Common myeloid progenitor, CD34-positive (primary cell): ENCODE measurements at places on chromosomes 5 and 9.

DNA sequence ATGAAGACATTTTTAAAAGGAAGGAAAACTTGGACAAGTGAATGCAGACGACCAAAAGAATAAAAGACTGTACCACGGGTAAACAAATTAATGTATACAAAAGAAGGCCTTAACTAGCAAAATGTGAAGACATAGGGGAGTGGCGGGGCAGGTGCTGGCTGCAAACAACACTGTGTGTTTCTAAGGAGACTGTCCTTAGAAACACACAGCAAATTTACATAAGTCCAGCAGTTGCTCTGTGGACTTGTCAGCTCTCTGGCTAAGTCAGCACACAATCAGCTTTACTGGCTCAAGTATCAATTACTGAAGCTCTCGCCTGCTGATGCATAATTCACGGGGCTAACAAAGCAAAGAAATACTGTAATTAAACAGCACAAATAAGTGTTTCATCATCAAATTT is 24.8 kb downstream of the PTBP3 start:
- no peaks in the 10 kb centered on the region for H3K27me3 ChIP-seq
- H3K4me1 ChIP-seq: peaks cover 11% of the 10 kb centered on the region
- no peak overlapping the region for H3K4me3 ChIP-seq

DNA sequence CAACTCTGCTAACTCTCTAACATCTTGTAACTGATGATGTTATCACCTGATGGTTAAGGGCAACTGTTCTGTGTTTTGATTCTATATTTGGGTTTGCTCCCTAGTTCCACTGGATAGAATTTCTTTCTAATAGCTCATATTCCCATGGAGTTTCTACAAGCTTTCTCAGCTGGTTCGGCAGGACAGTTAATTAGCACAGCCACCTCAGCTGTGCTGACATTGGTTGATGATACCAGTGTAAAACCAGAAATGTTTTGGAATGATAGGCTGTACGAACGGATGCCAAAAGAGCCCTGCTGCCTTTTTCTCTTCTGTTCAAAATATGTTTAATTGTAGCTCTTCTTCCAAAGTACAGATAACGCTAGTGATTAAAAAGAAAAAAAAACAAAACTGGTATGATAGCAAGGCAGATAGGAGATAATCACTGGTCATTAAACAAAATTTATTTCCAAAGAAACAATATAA is 440.5 kb upstream of the ZNF608 start:
- H3K36me3 ChIP-seq: no peaks in the 10 kb centered on the region
- no peak overlapping the region for H3K4me3 ChIP-seq
- peaks cover 8% of the 10 kb centered on the region for H3K4me1 ChIP-seq
- no peaks in the 10 kb centered on the region for H3K27me3 ChIP-seq
- no peak for DNase-seq

GRCh38 chr5:79011219-79011836 is 26.2 kb upstream of the ARSB start:
- no peaks in the 10 kb centered on the region for H3K4me1 ChIP-seq
- H3K27me3 ChIP-seq: no peaks in the 10 kb centered on the region
- no peak for DNase-seq
- no peaks in the 10 kb centered on the region for H3K36me3 ChIP-seq
- H3K27ac ChIP-seq: no peak overlapping the region

- H3K36me3 ChIP-seq: no peaks in the 10 kb centered on the region
- H3K27me3 ChIP-seq: peaks cover 29% of the 10 kb centered on the region
- no peak within 1 kb of the TSS for H3K27ac ChIP-seq
- H3K4me3 ChIP-seq: no peak within 1 kb of the TSS
- peaks cover 9% of the 10 kb centered on the region for H3K4me1 ChIP-seq
These were observed at the start of gene GDA for GRCh38 chr9:72149231-72149975. GDA (plus strand) TSS chr9:72149440; CDS start chr9:72149560, 120 bp downstream.

DNA sequence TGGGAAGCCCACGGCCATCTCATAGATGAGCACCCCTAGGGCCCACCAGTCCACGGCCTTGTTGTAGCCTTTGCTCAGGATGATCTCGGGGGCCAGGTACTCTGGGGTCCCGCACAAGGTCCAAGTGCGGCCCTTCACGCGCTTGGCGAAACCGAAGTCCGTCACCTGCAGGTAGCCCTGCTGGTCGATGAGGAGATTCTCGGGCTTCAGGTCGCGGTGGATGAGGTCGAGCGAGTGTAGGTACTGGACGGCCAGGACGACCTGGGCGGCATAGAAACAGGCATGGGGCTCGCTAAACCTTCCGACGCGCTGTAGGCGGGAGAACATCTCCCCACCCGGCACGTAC is 558 bp downstream of the PRKACG start:
- DNase-seq: no peak
- H3K4me3 ChIP-seq: no peak overlapping the region

DNA sequence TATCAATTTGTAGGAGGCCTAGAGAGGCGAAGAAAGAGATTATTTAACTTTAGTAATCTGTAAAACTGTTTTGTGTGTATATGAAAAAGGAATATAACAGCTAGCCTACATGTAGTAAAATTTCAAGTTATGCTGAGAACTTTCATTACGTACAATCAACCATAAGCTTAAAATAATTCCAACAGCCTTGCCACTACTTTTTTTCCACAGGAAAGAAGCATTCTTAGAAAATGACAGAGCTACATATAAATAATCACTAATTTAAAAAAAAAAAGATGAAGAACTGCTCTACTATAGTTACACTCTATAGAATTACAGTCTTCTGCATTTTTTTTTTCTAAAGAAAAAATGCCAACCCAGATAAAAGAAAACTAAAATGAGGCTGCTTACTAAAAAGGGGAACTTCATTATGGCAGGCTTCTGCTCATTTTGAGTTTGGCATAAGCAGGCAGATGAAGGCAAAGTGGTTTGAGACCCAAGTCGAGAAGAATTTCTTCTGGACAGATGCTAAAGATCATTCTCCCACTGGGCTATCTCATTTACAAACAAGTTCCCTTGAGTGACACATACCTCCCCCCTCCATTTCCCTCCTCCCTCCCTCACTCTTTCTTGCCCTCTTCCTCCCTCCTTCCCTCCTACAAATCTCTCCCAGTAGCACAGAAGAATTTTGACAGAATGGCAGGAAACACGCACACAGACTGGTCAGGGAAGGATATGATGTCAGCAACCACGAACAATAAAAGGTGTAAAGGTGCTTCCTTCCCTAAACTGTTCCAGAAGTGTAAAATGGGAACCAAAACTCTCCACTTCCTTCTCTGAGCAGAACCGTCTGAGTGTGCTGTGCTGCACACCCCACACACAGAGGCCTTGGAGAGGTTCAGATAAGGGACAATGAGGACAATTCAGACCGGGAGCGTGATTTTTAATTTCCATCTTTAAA is 56.1 kb downstream of the MEF2C start:
- peak overlapping the region; percentile 61 for H3K4me3 ChIP-seq
- no peaks in the 10 kb centered on the region for H3K36me3 ChIP-seq
- H3K27ac ChIP-seq: peak overlapping the region; percentile 96
- DNase-seq: peak; percentile 95
- no peaks in the 10 kb centered on the region for H3K27me3 ChIP-seq

- no peak overlapping the region for H3K27ac ChIP-seq
- no peaks in the 10 kb centered on the region for H3K4me1 ChIP-seq
- H3K4me3 ChIP-seq: no peak overlapping the region
- no peak for DNase-seq
- H3K36me3 ChIP-seq: no peaks in the 10 kb centered on the region
- H3K27me3 ChIP-seq: no peaks in the 10 kb centered on the region
These were observed 7.6 kb downstream of the SHB start for GRCh38 chr9:38061326-38061977.

- H3K27ac ChIP-seq: no peak overlapping the region
- peak overlapping the region; percentile 68 for H3K4me3 ChIP-seq
- no peaks in the 10 kb centered on the region for H3K27me3 ChIP-seq
- H3K36me3 ChIP-seq: no peaks in the 10 kb centered on the region
- H3K4me1 ChIP-seq: peaks cover 17% of the 10 kb centered on the region
These were observed 129.1 kb downstream of the KCNIP1 start for GRCh38 chr5:170632985-170633234.

GRCh38 chr9:117189121-117189520 is 225.7 kb downstream of the ASTN2 start:
- H3K4me3 ChIP-seq: no peak overlapping the region
- no peak overlapping the region for H3K27ac ChIP-seq
- no peak for DNase-seq
- no peaks in the 10 kb centered on the region for H3K4me1 ChIP-seq

DNA sequence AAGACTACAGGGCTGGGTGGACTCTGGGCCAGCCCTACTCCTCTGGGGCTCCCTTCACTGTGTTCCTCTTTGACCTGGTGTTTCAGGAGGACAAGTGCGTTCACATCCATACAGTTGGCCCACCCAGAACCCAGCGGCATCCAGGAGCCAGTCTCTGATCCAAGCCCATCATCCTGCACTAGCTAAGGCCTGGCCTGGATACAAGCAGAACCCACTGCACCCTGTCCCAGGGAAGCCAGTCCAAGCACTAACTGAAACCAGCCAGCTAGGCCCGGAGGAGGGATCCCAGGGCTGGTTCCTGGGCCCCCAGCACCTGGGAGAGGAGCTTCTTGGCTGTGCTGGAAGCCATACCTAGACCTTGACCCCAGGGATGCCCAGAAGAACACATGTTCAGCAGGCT is 4.1 kb upstream of the GBGT1 start:
- no peak for DNase-seq
- no peak overlapping the region for H3K27ac ChIP-seq
- H3K27me3 ChIP-seq: no peaks in the 10 kb centered on the region
- H3K4me3 ChIP-seq: no peak overlapping the region
- no peaks in the 10 kb centered on the region for H3K36me3 ChIP-seq

DNA sequence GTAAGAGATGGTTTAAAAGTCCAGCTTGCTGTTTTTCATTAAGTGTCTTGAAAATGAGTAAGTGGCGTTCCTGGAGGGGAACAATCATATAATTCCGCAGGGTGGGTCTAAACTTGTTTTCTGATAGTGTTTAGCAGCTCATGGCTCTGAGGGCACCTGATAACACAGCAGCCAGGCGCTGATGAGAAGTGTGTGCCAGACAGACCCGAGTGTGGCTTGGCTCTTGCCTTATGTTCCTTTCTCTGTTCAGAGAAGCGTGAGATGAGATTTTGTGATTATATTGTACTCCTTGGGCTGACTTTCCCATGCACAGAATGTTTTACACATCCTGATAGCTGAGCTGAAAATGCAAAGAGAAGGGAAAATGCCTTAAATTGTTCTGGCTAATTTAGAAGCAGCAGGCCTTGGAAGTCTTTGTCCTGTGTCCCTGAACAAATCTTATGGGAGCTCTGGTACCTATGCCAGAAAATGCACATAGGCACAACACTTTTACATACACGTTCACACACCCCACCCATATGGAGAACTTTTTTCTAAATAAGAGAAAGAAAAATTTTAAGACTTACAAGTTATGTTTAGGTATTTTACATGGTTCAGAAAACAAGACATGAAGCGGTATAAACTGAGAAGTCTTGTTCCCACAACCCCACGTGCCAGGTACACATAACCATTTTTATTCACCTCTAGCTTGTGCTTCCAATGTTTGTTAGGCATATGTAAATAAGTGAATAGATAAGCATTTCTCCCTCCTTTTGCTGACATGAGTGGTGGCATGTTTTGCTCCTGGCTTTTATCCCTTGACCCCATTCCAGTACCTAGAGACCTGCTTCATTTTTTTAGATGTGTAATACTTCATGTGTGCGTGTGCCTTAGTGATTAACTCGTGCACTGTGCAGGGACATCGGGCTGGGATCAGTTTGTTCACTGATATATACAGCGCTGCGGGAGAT is 152.2 kb upstream of the OTULINL start:
- peaks cover 3% of the 10 kb centered on the region for H3K36me3 ChIP-seq
- no peak overlapping the region for H3K27ac ChIP-seq
- H3K27me3 ChIP-seq: no peaks in the 10 kb centered on the region

DNA sequence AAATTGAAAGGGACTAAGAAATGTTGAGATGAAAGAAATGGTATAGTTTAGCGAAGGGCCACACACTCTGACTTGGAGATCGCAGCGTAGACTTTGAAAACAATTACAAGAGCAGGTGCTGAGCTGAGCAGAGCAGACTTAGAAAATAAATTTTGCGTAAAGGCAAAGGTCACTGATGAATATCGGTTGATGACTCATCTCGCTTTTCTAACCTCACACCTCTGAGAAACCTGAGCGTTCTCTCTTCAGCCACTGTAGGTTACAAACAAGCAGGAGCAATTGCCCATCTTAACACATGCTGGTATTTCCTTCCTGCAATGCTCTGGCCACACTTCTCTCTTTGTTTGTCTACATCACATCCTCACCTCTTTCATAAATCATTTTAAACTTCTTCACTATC is 190.6 kb upstream of the C9orf72 start:
- no peak overlapping the region for H3K27ac ChIP-seq
- no peaks in the 10 kb centered on the region for H3K4me1 ChIP-seq
- H3K36me3 ChIP-seq: no peaks in the 10 kb centered on the region
- no peaks in the 10 kb centered on the region for H3K27me3 ChIP-seq
- no peak for DNase-seq

- no peaks in the 10 kb centered on the region for H3K36me3 ChIP-seq
- H3K27me3 ChIP-seq: peaks cover 65% of the 10 kb centered on the region
- H3K4me3 ChIP-seq: no peak overlapping the region
- DNase-seq: peak; percentile 51
- H3K27ac ChIP-seq: no peak overlapping the region
- peaks cover 20% of the 10 kb centered on the region for H3K4me1 ChIP-seq
These were observed 4.9 kb upstream of the LHX2 start for GRCh38 chr9:124006448-124007361.

DNA sequence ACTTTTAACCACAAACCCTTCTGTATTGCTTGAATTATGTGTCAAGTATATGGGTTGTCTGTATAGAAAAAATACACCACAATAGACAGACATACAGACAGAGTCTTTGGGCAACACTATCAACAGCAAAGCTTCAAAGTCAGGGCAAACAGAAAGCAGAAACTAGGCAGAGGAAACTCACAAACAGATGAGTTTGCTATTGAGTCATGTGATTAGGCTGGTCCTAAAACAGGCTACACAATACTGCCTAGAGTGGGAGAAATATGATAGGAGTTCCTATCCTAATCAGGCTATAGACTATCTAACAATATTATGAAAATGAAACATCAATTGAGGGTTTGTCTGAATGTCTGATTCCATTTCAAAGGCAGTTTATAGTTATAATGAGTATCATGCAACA is 156.4 kb downstream of the EDIL3 start:
- H3K4me1 ChIP-seq: no peaks in the 10 kb centered on the region
- no peak for DNase-seq
- no peaks in the 10 kb centered on the region for H3K36me3 ChIP-seq
- no peaks in the 10 kb centered on the region for H3K27me3 ChIP-seq
- H3K27ac ChIP-seq: no peak overlapping the region

DNA sequence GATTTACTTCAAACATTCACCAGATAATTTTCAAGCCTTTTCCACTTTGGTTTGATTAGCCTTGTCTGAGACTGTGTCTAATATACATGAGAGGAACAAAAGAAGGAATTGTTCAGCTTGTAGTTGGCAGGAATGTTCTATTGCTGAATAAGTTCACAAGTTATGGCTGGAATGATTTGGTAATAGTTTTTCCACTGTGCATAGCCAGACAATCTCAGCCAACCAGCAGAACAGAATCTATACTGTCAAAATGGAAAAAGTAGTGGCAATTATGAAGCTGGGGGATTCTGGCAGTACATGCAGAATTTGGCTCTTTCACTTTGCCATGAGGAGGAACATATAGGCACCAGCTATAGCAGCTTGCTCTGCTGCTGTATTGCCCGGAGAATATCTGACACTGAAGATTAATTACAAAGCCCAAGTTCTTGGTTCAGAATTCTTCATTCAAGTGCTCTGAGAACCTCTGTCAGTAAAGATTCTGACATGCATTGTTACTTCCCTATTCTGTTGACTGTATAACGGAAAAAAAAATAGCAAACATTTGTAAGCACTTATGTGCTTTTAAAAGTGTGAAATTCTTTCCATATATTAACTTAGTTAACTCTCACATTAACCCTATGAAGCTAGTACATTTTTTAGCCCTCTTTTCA is 150.6 kb downstream of the PRR16 start:
- peak overlapping the region; percentile 24 for H3K4me3 ChIP-seq
- no peaks in the 10 kb centered on the region for H3K36me3 ChIP-seq
- H3K27ac ChIP-seq: no peak overlapping the region
- DNase-seq: no peak
- H3K4me1 ChIP-seq: peaks cover 5% of the 10 kb centered on the region
- no peaks in the 10 kb centered on the region for H3K27me3 ChIP-seq
